ENCODE measurements at places on chromosomes 7 and 10.
A peak's percentile ranks its signal among the peaks of the same experiment; 100 is the strongest.

DNA sequence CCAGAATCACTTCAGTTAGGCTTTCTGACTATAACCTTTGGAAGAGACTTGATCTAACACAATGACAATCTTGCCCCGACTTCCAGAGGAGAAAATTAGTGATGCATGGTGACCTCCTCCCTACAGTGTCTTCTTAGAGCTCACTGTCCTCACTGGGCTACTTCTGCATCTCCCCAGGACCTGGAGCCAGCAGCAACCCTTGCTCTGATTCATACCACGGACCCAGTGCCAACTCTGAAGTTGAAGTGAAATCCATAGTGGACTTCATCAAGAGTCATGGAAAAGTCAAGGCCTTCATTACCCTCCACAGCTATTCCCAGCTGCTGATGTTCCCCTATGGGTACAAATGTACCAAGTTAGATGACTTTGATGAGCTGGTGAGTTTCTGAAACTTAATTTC lies 12.6 kb downstream of the CPA2 start:
- DNase-seq = no peak

DNA sequence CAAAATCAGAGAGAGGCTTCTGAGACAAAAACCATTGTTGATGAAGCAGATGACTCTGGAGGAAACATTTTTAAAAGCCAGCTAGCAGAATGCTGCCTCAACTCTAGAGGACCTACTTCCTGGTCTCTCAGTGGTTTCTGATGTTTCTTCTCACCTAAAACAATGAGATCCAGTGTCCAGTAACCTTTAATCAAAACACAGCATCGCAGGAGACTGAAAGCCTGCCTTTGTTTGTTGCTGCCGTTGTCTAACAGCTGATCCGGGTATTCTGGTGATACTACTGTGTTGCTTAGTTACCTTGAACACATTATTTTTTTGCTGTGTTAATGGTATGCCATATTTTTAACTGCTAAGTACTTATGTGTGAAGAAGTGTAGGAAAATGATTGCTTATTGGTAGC lies 70.9 kb downstream of the WIPF3 start:
- DNase-seq = no peak

DNA sequence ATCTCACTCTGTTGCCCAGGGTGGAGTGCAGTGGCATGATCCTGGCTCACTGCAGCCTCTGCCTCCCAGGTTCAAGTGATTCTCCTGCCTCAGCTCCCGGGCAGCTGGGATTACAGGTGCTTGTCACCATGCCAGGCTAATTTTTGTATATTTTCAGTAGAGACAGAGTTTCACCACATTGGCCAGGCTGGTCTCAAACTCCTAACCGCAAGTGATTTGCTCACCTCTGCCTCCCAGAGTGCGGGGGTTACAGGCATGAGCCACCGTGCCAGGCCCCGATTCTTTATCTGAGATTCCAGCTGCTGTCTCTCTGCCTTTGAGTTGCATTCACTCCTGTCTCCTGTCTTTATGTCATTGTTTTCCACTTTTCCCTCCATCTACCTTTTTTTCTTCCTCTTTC lies 168.7 kb downstream of the TMEM178B start:
- no peak for DNase-seq

GRCh38 chr10:66394342-66395063 lies 531.3 kb upstream of the LRRTM3 start:
- DNase-seq = no peak

GRCh38 chr10:123402656-123403055 lies 248.5 kb downstream of the BUB3 start:
- peak; percentile 46 for DNase-seq

GRCh38 chr10:14020037-14020664 lies 310.6 kb downstream of the FRMD4A start:
- DNase-seq = no peak

DNA sequence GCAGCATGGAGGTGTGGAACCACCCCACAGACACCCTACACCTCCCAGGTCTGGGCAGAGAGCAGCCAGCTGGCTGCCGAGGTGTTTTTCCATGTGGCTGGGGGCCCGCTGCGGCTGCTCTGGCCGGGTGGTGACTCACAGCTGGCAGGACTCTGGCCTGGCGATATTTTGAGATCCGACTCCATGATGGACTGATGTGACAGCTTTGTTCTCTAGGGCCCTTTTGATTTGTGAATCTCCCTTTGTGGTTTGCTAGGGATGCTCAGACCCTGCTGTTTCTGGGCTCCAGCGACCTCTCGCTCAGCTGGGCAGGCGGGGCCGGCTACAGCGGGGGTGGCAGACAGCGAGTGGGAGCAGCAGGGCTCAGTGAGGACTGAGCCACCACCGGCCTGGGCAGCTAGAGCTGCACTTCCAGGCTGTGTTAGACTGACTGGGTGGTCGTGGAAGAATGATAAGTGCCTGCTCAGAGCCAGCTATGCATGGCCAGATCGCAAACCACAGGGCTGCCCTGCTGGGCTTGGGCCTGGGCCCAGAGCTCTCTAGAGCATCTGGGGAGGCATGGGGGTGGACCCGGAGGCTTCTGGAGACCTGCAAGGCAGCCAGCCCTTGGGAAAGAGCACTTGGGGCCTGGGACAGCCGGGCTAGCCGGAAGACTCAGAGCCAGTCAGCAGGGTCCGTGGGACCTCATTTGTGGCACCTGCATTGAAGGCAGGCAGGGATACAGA lies 46.2 kb upstream of the GDF10 start:
- no peak for DNase-seq

Data from inflammatory macrophage (primary cell).